ENCODE measurements at places on chromosomes 16 and 17.

DNA sequence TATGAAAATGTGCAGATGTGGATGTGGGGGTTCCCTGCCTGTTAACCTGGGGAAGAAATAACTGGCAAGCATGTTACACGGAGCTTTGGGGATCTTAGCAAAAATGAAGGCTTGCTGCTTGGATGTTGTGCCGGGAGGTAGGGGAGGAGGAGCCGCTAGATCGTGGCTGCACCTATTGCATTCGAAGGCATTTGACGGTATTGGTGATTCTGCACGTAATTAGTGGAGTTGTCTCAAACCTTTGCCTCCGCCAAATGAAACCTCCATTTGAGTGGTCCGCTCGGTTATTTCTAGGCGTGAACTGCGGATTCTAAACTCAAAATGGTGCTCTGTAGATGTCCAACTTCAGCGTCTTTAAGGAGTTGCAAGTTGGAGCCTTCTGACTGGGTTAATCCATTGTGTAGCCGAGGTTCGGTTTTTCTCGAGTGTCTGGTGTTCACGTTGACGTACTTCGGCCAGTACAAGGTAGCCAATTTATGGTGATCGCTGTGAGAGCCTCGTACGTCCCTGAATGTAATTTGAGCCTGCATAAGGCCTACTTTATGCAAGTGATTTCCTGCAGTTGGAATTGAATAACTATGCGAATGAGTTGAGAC lies 1.5 kb downstream of the TNRC6C start:
- DNase-seq = no peak

DNA sequence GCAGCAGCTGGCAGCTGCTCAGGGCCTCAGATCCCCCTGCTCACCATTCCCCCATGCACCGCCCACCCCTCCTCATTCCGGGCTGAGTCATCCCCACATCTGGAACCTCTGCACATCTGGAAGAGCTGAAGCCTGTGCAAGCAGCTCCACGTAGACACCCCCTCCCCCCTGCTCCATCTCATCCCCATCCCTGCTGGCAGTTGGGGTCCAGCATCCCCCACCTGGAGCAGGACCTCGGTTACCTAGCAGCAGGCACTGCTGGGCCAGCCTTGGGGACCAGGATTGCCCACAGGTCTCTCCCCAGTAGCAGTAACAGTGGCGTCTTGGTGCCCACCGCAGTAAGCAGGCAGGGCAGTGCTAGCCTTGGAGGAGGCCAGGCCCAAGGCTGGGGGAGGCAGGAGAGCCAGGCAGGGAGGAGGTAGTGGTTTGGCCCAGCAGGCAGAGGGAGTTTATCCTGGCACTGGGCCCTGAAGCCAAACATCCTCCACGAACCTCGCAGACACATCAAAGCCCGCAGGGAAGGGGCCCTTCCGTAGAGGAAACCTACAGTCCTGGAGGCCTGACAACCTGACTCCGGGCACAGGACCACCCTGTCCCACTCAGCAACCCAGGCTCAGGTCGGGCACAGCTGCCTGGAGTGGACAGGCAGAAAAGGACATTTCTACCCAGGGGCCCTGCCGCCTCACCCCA lies 7.7 kb upstream of the TMEM92 start:
- no peak for DNase-seq

GRCh38 chr17:78980624-78980972 lies 875 bp upstream of the LGALS3BP start:
- DNase-seq = no peak

GRCh38 chr16:75497558-75497957 lies 2.3 kb upstream of the CHST6 start:
- no peak for DNase-seq

GRCh38 chr16:50267151-50267631 lies 840 bp downstream of the ADCY7 start:
- DNase-seq = no peak

- DNase-seq = no peak
Measured at GRCh38 chr16:88384222-88385111, 1.7 kb downstream of the ZNF469 start.

DNA sequence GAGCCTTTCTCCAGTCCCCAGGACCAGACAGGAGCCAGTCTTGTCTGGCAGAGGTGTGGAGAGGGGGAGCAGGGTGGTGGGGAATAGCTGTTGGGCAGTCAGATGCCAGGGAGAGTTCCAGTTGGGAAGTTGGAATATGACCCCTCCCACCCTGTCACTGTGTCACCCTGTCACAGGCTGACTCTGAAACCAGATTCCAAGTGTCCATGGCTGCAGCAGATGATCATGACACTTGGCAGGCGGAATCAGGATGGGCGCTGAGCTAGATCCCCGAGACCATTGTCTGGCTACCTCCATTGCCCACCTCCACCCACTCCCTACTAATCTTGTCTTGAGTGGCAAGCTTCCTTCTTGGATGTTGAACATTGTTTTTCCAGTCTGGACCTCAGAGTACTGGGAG lies 9.2 kb upstream of the NFATC3 start:
- DNase-seq = no peak

DNA sequence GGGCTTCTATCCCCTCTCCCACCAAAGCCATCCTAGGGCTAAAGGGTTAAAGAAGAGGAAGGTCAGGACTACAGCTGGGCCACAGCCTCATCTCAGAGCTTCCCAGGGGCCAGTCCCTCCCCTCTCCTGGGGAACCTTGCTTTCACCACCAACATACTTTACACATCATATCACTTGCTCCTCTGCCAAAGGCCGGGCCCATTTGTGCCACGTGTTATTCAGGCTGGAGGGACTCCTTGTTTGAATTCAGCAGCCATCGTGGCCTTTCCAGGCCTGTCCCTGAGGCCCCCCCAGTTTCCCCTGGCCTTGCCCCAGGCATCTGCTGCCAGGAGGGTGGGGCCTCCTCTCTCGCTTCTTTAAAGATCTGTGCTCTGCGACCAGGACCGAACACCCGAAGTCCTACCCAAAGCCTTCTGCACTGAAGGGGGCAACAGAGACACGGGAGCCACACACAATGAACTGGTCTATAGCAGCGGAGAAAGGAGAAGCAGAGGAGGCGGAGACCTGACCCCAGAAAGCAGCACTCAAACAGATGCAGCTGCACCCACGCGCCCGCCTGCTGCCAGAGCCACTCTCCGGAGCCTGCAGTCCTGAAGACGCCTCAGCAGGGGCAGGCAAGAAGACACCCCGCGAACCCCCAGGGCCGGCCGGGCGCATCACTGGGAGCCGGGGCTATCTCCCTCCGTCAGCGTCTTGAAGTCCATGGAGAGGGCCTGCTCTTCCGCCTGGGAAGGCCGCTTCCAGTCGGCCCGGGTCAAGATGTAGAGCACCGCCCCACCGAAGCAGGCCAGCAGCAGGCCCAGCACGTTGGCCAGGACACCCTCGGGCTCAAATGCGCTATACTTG lies 12.1 kb downstream of the CYB561 start:
- peak; percentile 31 for DNase-seq

- no peak for DNase-seq
Measured at GRCh38 chr17:66517336-66518009, 215.1 kb downstream of the PRKCA start.

- no peak for DNase-seq
Measured at GRCh38 chr17:66576473-66576872, 258.4 kb upstream of the CACNG5 start.

- DNase-seq = no peak
Measured at GRCh38 chr17:65956814-65957213, 235.1 kb downstream of the CEP112 start.

DNA sequence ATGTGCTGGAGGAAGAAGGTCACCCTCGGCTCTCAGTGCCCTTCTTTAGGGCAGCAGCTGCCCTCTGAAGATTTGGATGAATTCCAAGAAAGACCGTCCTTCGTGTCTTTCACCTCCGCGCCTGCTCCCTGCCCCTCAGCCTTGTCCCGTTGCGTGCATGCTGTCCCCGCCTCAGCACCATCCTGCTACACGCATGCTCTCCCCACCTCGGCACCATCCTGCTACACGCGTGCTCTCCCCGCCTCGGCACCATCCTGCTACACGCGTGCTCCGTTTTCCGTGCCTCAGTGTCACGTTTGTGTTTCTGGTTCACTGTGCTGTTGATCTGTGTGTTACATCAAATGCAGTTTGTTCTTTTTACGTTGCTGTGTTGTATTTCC lies 13.5 kb downstream of the ACSF3 start:
- no peak for DNase-seq

DNA sequence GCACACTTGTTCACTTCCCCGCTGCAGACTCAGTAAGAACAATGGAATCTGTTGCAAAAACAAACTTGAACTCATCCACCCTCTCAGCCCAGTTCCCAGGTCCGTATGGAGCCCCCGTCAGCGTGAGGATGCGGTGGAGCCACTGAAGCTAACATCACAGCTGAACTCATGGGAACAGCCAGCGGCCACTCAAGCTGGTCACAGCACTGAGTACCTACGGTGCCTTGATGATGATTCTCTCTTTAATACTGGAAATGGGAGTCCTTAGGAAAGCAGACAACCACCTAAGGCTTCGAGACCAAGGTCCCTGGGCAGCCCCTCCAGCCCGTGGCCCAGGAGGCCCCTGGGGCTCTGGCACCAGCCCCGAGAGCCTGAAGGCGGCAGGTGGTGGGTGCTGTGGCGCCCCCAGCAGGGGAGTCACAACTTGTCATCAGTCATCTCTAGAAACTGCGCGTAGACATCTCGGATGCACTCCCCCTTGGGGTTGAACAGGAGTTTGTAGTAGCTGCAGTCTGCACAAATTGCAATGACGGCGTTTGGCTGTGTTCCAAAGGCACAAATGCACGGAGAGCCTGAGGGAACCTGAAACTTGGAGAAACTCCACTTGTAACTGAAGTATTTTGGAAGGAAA lies 31.0 kb upstream of the RHOT1 start:
- DNase-seq = no peak

DNA sequence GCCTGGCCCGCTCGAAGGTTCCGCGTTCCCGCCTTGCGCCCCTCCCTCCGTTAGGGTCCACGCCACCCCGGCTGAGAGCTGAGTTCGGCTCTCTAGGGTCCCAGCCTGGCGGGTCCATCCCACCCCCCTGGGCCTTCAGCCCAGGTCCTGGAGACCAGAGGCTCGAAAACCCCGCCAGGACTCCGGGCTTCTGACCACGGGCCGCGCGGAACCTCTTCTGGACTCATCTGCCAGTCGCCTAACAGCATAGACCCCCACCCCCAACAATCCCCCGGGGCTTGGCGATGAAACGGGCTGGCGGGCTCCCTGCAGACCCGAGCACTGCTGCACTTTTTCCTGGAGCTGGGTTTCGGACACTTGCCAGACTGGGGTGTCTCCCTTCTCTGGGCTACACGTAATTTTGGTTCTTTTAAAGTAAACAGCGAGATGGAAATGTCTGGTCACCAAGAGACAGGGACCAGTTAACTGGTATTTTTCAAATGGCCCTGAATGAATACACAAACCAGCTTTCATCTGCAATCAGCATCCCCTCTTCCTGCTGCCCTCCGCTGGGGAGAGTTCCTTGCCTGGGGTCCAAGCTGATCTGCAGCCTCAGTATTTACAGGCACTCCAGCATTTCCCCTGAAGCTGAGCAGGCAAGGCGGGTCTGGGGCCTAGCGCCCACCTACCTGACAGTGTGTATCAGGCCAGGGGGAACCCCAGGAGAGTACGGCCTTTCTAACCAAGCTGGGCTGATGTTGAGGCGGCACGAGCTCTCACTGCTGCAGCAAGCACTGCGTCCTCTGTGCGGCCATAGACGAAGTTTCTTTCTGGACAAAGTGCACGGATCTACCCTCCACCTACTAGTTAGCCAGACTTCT lies 639 bp upstream of the TRIM65 start:
- DNase-seq = no peak

- DNase-seq = no peak
Measured at GRCh38 chr16:62253966-62254365, 217.7 kb upstream of the CDH8 start.

- no peak for DNase-seq
Measured at GRCh38 chr17:44778656-44779210, 19.9 kb downstream of the ADAM11 start.

- no peak for DNase-seq
Measured at GRCh38 chr17:6325051-6325450, 109.9 kb downstream of the AIPL1 start.

DNA sequence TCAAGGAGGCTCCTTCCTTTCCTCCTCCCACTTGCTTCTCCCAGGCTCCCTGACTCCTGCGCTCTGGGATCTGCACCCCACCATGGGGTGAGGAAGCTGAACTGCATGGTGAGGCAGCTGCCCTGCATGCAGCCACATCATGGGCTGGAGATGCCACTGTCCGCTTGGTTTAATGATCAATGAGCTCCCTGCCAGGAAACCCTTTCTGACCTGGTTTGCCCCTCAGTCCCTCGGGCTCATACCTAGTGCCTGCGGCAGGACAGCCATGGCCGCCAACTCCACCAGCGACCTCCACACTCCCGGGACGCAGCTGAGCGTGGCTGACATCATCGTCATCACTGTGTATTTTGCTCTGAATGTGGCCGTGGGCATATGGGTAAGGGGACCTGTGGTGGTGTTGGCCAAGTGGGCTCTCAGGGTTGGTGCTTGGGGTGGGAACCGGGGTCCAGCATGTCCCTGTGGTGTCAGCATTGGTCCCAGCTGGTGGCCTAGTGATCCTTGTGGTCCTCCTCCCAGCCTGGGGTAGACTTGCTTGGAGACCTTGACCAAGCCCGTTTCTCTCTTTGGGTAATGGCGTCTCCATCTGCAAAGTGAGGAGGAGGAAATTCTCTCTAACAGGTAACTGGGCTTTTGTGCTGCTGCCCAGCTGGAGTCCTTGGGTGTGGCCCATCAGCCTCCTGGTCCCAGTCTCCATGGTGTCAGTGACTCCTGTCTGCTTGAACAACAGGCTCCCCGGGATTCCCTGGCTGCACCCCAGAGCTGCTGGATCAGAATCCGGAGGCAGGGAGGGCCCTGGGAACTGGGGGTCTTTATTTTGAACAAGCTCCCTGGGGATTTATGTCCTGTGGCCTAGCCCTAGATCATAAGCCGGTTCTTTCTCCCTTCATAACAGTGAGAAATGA lies at the start of gene SLC5A10:
SLC5A10 (plus strand) TSS at position 225 of the 902 bp plus-strand sequence; CDS start at position 266, 41 bp downstream.
- no peak for DNase-seq

DNA sequence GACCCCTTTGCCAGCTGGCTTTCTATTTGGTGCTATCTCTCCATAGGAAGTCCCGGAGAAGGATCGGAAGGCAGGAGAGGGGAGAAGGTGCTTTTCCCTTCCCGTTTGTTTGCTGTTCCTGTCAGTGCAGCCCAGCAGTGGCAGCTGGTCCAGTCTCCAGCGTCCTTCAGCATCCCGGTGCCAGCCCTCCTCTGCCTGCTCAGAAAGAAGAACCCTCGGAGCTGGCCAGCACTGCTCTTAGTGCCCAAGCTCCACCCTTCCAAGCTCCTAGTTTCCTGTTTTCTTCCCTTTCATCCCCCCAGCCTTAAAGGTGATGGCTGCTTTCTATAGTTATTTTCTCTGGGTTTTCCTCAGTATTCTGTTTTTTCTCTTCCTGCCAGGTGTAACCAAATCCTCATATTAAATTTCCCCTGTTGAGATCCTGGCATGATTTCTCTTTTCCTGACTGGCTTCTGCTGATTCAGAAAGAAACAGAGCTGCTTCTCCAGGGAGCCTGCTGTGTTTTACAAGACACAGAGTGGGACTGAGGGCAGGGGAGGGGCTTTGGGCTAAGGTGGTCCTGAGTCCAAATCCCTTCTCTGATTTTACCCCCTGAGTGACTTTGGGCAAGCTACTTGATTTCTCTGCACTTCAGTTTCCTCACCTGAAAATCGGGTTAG lies 186.8 kb downstream of the COPRS start:
- DNase-seq = no peak

DNA sequence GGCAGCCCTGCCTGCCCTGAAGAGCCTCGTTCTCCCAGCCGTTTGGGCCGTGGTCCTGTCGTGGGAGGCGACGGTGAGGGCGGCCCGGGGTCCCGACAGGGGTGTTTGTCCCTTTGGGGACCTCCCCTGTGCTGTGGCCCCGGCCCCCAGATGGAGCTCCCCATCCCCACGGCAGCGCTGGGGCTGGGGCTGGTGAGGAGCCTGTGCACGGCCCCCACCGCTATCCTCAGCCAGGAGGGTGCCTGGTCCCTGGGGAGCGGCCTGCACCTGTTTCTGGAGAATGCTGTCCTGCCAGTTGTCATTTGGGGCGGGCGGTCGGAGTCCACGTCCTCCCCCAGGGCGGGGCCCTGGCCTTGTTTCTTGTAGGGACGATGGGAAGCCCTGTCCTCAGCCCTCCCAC lies 6.6 kb downstream of the CAPN15 start:
- no peak for DNase-seq

All from GOT3 (cell line).